Occipital lobe (tissue), 3 donors: ENCODE measurements at places on chromosomes 4 and X.

GRCh38 chrX:70454441-70455365 is 10.1 kb downstream of the DLG3 start:
- DNase-seq = no peak

GRCh38 chr4:150150629-150151062 is 72.4 kb downstream of the DCLK2 start:
- DNase-seq = peak; percentile 17

- DNase-seq = no peak
These were observed 86.4 kb downstream of the DHRSX start for GRCh38 chrX:2414384-2414783.

DNA sequence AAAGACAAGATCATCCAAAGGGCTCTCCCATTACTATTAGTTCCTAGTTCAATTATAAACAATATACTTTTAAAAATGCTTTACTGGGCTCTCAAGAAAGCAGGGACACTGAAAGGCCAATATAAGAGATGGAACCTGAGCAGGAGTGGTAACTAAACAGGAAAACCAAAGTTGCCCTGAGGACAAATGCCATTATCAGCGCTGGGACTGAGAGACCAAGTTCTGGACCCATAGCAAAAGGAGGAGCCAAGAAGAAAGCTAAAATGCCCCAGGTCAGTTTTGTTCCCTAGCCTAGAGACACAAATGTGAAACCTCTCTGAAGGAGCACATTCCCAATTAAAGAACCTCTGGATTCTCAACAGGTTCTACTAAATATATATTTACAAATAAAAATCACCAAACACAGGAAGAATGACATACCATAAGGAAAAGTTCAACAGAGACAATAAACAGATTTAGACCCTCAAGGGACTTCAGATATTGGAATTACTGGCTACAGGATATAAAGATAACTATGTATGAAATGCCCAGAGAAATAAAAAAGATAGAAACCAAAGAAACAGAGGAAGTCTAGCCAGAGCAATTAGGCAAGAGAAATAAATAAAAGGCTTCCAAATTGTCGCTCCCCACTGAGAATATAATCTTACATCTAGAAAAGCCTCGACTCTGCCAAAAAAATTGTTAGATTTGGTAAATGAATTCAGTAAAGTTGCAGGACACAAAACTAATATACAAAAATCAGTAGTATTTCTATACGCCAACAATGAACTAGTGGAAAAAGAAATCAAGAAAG is 67.1 kb downstream of the KLHL8 start:
- DNase-seq = no peak

GRCh38 chrX:81662381-81662780 is 460.5 kb downstream of the SH3BGRL start:
- DNase-seq = no peak

DNA sequence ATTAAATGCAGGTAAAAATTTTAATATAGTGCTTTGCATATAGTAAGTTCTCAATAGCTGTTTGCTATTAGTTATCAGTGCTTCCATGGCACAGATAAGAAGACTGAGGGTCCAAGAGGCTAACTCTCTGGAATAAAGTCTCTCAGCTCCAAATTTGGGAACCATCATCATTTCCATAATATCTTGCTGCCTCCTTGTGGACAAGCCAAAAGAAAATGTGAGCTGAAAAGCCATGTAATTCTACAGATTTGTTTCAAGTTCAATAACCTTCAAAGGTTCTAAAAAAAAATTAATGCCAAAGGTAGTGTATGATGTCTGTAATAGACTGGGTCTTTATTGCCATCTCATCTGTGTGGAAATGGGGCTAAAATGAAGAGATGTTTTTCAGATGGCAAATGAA is 136.9 kb upstream of the VCX start:
- DNase-seq = no peak

DNA sequence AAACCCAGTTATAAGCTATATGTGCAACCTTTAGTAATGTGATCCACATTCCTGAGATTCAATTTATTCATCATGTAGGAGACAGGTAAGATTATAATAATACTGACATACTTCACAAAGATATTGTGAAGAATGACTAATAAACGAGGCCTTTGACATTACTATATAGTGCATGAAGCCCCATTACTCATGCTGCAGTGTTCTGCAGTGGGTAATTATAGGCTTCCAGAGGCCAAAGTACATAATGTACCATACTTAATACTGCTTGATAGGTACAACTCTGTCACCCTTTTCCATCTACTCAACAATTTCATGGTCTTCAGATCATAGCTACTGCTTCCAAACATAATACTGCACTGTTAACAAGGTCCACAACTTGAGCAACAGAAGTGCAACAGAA is 68.9 kb downstream of the COL25A1 start:
- no peak for DNase-seq
